Ovary (tissue), 10 donors: ENCODE measurements at places on chromosomes 1 and 21.

DNA sequence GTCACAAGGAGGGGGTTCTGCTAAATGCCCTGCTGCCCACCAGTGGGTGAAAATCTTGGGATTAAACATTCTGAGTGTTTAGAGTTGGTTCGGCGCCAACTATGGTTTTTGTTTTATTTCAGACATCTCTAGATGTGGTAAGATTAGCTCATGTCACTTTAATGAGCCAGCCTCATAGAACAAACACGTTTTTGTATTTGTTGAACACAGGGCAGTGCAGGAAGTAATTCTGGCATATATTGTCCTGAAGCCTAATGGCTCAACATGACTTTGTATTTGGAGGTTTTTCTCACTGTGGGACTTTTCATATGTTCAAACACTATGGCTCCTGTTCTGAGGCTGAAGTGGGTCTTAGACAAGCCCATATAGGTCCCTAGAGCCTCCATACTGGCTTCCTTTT lies 107.8 kb downstream of the NGF start:
- no peak for DNase-seq

DNA sequence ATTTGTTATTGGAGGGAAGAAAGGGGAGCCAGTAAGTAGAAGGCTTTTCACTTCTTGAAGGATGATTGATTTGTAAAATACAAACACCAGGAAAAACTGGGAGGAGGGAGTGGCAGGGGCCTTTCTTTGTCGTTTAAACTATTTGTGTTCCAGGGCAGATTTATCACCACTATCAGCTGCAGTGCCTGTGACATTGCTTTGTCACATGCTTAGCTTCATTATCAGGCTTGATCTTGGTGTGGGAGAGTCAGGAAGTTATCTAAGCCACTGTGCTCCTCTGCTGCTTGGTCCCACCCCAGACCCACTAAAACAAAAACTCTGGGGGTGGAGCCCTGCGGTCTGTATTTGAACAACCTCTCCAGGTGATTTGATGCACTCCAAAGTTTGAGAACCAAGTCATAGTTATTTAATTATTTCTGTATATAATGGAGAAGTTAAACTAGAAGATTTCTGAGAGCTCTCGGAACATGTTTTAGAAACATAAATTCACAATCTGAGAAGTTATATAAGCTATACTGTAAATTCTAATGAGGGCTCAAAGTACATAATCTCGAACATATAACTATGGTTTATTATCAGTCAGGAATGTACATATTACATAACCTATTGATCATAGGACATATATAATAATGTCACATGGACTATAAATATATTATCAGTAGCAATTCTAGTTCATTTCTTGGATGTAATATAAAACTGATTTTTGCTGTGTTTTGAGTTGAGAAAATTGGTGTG lies 87.9 kb downstream of the CDC14A start:
- DNase-seq, result no peak

DNA sequence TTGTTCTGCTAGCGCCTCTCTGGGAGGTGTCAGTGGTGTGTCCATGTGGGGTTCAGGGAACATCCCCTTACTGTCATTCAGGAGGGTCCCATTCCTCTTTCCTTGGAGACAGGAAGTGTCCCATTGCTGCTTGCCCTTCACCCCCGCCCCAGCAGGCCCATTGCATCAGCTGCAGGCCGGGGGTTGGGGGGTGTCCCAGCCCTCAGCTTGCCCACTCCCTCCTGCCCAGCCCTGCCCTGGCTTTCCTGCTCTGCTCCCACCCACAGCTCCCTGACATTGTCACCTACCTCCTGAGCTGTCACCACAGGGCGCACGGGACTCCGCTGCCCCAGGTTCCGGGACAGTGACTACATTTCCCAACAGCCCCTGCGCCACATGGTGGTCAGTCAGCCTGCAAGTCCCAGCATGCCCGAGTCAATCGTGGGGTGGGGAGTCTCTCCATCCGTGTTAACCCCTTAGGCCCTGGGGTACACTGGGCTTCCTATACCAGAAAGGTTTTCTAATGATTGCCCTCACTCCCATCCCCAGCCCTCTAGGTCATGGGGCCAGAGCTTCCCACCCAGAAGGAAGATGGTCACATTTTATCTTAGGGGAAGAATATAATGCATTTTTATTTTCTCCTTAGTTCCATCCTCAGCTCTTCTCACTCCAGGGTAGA lies at the start of gene INPP5B:
TSS of gene INPP5B (minus strand) at position 351 of the 658 bp plus-strand sequence. CDS start 745 bp downstream, outside the sequence.
- DNase-seq, result peak; percentile 90

DNA sequence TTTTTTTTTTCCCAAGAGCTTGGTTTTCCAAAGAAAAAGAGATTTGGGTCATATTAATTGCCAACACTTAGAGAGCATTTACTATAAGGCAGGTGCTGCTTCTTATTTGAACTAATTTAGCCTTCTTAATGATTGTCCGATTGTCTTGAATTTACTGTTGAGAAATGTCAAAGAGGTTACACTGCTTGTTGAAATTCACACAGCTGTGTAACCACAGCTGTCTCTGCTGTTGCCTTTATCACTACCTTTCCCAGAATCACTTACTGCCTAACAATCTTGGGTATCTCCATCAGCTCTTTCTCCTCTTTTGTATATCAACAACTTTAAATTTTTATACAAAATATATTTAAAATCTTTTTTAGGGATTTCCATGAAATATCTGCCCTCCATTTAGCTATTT lies 115.6 kb downstream of the UCHL5 start:
- no peak for DNase-seq

- DNase-seq, result no peak
Measured at GRCh38 chr1:203682473-203683383, 56.1 kb downstream of the ATP2B4 start.

- DNase-seq, result no peak
Measured at GRCh38 chr1:207248544-207249198, 72.8 kb upstream of the CD55 start.

DNA sequence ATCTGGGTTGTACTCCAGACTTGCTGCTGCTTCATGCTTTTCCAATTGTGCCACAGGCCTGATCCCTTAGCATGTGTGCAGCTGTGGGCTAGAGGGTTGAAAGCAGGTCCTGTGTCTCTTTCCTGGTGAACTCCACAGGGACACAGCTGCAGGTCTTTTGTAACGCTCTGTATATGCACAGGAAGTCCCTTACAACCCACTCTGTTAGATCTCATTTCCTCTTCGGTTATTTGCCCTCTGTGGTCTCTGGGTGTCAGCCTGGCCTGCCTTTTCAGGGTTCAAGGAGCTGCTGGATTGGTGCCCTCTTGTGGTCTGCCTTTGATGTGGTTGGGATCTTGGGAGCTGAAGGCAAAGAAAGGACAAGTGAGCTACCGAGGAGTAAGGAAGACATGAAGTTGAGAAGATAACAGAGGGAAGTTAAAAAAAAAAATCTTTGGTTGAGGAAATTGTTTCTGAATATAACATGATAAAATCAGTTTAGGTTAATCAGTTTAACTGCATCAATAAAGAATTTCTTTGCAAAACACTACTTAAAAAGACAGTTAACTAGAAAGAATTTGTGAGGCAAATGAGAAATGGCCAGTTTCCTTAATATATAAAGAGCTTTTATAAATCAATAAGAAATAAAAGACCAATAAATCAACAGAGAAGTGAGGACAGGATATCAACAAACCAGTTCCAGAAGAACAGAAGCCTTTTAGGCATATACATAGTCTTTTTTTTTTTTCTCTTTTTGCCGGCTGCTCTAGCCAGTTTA lies 44.1 kb downstream of the UCK2 start:
- no peak for DNase-seq
